Aorta (tissue), 5 donors: ENCODE measurements at places on chromosomes 3 and 15.

GRCh38 chr3:113051787-113052186, 61.0 kb downstream of the GTPBP8 start:
- DNase-seq = no peak

DNA sequence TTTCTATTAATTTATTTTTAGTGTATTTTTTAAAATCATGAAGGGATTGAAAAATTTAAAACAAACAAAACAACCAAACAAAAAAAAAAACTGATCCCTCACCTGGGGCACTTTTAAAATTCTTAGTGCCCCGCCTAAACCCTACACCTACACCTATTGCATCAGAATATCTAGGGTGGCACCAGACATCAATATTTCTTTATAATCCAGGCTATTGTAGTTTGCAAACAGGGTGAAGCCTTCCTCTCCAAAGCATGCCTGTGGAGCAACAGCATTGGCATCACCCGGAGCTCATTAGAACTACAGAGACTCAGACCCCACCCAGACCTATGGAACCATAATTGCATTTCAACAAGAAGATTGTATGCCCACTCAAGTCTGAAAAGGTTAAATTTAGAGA, 54.9 kb upstream of the ACP3 start:
- DNase-seq = no peak

DNA sequence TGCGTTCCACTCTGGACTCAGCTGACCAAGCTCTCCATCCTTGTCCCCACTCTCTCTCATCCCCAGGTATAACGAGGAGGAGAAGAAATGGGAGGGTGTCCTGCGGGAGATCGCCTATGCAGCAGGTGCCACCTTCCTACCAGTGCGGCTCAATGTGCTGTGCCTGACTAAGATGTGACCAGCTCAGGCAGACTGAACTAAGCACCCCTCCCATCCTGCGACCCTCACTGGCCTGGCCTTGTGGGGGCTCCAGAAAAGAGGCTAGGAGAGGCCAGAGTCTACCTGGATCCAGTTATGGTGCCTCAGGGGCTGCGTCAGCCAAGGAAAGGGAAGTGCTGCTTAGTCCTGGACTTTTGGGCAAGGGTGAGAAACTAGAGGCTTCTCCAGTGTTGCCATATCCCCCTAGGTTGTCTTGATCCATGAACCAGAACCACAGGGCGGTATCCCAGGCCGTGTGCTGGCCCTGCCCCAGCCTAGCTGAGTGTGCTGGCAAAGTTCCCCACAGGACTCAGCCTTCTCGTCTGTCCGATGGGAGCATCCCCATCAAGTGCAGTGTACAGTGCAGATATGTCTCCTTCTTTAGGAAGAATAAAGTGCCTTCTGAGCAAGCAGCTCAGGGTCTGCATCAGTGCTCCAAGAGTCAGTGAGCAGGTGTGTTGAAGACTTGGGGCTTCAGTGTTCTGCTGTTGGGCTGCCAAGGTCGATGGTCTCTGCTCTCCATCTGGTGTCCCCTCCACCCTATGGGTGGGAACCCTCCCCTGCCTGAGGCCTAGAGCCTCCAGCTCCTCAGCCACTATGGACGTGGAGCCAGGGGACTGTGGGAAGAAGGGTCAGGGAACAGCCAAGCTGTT, 6.7 kb downstream of the KLHL40 start:
- peak; percentile 68 for DNase-seq

DNA sequence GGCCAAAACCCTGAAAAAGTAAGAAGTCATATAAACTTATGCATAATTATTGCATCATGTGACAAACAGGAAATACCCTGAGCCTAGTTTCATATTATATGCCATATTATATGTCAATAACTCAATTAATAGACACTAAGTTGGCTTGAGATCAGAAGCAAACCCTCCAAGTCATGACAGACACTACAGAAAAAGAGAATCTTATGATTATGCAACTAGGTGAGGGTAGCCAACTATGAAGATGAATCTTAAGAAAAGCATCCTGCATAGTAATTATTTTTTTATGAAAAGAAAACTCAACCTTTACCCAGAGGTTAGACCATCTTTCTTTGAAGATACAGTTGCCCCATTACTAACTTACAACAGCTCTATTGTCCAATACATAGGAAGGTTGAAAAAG, 192.4 kb upstream of the VEPH1 start:
- no peak for DNase-seq

DNA sequence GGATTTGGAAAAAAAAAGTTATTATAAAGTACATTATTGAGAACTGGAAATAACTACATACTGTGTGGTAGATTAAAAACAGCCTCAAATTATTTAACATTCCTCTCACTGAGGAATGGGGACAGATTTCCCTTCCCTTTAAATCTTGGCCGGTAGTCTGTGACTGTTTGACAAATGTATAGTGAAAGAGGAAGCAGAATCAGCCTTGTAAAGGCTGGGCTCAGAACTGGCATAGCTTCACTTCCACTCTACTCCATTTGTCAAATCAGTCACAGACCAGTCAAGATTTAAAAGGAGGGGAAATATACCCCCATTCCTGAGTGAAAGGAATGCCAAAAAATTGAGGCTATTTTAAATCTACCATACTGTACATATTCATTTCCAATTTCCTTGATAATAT, 18.2 kb upstream of the B4GALT4 start:
- no peak for DNase-seq

- no peak for DNase-seq
Measured at GRCh38 chr3:182241766-182242488, 530.2 kb downstream of the SOX2 start.

- DNase-seq = no peak
Measured at GRCh38 chr3:67382536-67382935, 271.9 kb downstream of the SUCLG2 start.

DNA sequence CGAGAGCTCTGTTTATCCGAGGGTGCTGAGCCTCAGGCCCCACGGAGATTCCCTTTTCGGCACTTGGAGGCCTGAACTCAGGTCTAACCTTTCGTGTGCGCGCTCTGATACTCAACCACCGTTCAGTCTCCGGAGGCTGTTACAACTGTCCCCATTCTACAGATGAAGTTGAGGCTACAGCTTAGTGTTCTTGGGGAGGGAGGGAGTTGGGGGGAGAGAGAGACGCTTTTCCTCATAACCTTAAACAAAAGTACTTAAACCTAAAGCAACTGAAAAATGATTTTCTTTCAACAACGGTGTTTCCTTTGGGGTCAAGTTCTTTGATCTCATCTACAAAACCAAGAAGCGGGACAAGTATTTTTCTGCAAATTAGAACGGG, 952 bp upstream of the CHST2 start:
- DNase-seq = no peak

- DNase-seq = no peak
Measured at GRCh38 chr3:79985816-79986215, 218.0 kb upstream of the ROBO1 start.

- no peak for DNase-seq
Measured at GRCh38 chr3:17994167-17994566, 251.7 kb upstream of the TBC1D5 start.

DNA sequence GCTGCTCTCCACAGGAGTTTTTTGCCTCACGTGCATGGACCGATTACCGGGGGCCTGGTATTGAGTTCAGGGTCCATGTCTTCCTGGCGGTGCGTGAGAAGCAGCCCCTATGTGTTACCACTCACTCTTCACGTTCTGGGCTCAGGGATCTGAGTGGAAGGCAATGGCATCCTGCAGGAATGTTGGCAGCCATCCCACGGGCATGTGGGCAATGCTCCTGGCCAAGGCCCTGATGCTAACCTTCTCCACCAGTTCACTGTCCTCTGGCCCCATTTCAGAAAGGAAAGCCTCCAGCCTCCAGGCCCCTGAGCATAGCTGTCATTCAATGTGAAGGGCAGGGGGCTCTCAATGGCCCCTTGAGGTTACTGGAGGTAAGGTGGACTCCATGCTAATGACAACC, 43.0 kb upstream of the KY start:
- no peak for DNase-seq

DNA sequence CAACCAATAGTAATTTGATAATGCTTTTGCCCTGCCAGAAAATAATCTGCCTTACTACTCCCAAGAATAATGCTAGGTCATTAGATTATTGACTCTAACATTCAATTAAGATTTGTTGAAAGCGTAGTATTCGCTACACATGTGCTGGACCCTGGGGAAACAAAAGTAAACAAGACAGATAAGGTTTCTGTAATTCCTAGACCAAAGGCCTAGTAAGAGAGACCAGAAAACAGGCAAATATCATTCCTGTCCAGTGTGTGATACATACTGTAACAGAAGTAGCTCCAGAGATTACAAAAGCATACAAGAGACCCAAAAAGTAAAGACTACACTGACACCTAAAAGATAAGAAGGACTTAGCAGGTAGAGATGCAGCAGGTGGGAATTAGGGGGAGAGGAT, 60.8 kb downstream of the PLOD2 start:
- no peak for DNase-seq

DNA sequence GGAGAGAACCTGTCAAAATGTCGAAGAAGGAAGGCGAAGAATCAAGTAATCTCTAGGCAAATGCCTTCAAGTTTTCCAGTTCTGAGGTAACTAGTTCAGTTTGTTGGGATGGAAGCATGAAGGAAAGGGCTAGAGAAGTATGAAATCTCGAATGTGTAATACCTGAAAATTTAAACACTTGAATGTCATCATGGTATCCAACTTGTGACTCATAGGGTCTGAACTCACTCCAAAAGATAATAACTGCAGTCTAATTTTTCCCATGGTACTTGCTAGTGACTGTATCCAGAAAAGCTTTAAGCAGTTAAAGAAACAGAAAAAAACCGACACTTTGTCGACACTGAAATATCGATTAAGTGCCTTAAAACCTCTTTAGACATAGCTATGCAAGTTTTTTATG, 102.9 kb upstream of the CHRM5 start:
- no peak for DNase-seq

DNA sequence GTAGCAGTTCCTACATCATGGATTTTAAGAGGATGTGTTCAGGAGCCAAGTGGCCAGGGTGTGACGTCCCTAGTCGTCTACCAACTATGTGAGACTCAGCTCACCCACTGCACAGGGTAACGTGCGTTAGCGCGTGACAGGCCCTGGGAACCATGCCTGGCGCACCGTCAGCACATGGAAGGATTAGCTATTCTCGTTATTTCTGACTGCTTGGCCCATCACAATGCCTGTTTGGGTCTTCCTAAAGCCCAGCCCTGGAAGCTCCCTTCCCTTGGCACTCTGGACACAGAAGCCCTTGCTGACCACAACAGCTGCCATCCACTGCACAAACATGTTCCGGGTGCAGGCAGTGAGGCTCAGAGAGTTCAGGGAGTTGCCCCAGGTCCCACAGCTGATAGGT, 91.0 kb upstream of the RPL32 start:
- no peak for DNase-seq

- DNase-seq = no peak
Measured at GRCh38 chr3:127982155-127982554, 67.1 kb downstream of the KBTBD12 start.

DNA sequence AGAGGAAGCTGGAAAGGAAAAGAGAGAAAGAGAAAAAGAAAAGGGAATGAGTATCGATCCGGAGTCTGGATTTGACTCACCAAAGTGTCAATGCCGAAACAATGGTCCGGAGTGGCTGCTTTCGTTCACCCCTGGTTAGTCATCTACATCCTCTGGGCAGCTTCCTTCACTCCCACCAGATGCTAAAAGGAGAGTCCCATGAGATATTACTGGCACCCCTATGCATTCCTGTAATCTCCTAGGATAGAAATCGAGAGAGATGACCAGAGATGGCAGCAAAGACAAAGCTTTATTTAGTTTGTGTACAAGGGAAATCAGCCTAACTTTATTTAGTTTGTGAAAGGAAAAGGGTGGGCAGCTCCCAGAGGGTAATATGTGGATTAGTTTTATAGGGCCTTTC, 622.2 kb downstream of the ZPLD1 start:
- DNase-seq = no peak

GRCh38 chr3:129648391-129648790, 41.9 kb upstream of the PLXND1 start:
- no peak for DNase-seq

- no peak for DNase-seq
Measured at GRCh38 chr3:136311261-136311660, 61.1 kb downstream of the PCCB start.

DNA sequence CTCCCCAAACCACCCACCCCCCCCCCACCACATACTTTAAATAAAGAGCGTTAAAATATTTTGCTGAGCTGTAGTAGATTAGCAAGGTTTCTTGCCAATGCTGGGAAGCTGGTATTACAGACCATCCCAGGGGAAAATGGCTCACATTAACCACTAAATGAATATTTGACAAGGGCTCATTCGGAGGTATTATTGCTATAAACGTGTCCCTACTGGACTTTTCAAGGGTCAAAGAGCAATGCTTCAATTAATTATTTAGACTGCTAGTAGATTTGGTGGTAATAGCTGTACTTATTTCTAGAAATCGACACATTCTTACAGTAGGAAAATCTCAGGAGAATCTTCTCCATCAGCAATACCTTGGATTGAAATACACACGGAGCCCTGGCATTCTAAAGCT, 5.2 kb downstream of the SOX2 start:
- no peak for DNase-seq

DNA sequence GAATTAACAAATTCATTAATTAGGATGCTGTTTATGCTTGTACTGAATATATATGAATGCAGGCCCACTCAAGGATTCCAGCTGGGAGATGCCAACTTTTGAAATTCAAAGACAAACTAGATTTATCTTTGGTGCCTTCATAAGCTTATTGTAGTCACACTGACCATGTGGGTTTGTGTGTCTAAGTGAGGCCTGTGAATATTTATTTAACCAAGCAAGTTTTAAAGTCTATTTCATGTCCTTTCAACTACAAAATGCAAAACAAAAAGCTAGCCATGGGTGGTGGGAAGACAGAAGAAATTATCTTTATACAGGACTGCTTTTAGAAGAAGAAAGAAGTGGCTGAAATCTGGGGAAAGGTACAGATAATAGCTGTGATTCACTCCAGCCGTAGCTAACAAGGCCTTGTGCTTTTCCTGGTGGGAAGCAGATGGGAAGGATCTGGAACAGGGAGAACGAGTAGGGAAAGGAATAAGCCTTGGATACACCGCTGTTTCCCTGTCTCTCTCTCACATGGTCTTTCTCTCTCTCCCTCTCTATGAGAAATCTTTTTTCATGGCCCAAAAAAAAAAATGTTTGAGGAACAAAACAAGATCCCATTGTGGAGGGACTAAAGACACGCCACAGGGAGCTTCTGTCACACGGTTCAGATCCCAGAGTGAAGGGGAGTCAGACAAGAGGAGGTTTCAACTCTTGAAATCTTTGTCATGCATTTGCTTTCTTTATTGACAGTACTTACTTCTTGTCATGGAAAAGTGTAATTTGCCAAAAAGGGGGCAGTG, 225.5 kb downstream of the RORA start:
- no peak for DNase-seq
